ENCODE measurements at places on chromosomes 1 and 21. TPM values are rescaled to one million over a fixed set of nuclear protein-coding genes. Genes with fewer than 3 reads are reported as not detected.

Gene SLAMF9
- not detected for total RNA-seq

Gene LCE1E
- not detected for total RNA-seq

Gene PWP2
- 51.6 TPM for total RNA-seq

Gene CPTP
- total RNA-seq: 9.8 TPM

Gene C1orf174
- 34.7 TPM for total RNA-seq

Gene PTPN22
- 54.4 TPM for total RNA-seq

Gene BMP8A
- total RNA-seq: 0.14 TPM

Gene ZNF683
- not detected for total RNA-seq

Gene ZSWIM5
- 0.05 TPM for total RNA-seq

Gene CD1E
- total RNA-seq: not detected

Gene FYB2
- not detected for total RNA-seq

- no peak for DNase-seq
These were observed 52.9 kb downstream of the MPZL1 start for GRCh38 chr1:167774710-167775109.

DNA sequence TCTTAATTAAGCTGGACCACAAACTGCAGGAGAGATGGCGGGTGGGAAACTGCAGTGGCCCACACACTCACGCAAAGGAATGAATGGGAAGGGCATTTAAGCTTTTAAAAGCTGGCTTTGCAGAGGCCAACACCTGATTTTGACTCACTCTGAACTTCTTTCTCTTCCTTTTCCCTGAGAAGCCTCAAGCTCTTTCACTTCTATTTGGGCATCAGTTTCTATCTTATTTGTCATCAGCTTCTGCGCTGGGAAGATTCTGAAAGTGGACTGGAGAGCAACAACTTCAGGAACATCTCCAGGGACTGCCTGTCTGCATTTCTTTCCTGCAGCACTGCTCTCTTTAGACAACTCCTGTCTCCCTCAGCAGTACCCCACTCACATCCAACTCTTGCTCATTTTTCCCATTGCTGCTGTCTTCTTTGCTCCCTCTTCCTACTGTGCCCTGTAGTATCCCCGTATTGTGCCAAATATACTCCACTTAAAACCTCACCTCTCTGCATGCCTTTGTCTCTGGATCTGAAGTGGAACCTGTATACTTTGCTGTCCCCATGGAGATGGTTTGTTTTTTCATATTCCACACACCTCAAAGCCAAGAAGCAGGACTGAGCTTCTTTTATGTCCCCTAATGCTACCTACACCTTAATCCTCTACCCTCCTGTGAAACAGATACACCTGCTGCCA lies 143.3 kb upstream of the JUN start:
- DNase-seq: no peak

DNA sequence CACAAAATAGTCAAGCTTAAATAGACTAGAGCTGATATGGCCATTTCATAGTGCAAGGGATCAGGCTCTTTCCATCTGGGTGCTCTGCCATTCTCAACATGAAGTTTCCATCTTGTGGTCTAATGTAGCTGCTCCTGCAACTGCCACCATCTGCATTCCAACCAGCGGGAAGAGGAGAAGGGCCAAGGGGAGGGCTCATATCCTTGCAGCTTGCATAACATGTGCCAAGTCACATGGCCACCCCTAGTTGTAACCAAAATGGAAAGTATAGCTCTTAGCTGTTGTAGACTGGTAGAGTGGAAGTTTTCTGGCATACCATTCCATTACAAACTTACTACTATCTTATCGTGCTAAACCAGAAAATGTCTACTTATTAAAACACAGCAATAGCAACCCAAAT lies 38.9 kb upstream of the IVNS1ABP start:
- no peak for DNase-seq

DNA sequence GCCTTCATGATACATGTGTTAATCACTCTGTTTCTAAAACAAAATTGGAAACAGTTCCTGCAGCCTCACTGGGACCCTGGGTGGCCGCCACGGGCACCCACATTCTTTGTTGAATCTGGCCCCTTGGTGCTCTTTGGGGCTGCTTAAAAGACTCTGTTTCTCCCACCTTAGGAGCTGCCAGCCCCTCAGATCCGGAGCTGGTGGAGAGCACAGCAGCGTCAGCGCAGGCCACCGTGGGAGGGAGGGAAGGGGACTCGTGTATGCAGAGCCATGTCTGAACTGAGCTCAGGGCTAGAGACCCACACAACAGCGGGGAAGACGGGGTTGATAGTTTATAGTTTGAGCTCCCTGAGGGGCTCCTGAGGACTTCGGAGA lies 121.2 kb downstream of the CNIH3 start:
- no peak for DNase-seq

DNA sequence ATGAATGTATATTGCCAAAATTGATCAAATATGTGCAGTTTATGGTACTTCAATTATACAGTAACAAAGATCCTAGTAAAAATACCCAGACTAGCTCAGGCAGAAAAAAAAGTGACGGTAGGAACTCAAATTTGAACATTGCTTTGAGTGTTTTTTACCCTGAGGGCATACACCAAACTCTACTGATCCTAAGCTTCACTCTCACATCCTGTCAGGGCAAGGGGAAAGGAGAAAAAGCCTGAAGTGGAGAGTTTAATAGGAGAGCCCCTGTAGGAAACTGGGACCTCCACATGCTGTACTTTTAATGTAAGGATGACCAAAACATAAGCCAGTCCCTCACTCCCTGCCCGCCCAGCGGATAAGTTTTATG lies 59.8 kb upstream of the GNG12 start:
- DNase-seq: no peak

DNA sequence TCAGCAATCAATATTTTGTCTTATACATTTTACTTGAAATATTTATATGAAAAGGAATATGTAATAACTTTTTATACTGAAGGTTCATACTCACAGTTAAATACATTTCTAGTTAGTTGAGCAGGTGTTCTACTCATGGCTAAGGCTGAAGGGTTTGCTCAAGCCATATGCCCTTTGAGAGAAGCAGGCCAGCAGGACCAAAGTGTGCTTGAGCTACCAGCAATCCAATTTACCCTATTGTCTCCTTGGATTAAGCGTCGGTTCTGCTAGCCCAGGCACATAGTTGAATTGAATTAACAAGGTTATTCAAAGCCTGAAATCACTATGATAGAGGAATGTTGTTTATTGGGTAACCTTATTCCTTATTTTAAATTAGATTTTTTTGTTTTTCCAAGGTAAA lies 151.5 kb upstream of the BACE2 start:
- no peak for DNase-seq

GRCh38 chr1:38787041-38787440 lies 72.5 kb downstream of the RRAGC start:
- DNase-seq: no peak

- no peak for DNase-seq
These were observed 10.1 kb downstream of the TCP10L start for GRCh38 chr21:32574946-32575925.

- no peak for DNase-seq
These were observed 183.8 kb downstream of the PBX1 start for GRCh38 chr1:164742745-164743144.

GRCh38 chr1:61746813-61747212 lies 4.5 kb downstream of the PATJ start:
- DNase-seq: no peak

DNA sequence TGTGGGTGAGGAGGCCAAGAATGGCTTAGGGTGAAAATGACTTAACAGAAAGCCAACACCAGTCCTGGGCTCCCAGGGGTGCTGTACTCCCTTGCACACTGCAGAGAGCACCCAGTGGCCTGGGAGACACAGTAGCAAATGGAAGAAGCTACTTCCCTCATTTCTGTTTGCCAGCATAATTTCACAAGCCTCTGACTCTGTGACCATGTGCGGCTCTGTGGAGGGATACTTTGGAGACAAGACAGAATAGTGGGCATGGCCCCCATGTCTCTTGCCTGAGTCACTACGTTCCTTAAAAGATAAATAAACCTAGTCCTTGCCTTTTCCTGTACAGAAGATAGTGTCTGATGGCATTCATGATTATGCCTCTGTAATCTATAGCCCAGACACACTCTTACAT lies 38.1 kb downstream of the TRIM62 start:
- DNase-seq: no peak

DNA sequence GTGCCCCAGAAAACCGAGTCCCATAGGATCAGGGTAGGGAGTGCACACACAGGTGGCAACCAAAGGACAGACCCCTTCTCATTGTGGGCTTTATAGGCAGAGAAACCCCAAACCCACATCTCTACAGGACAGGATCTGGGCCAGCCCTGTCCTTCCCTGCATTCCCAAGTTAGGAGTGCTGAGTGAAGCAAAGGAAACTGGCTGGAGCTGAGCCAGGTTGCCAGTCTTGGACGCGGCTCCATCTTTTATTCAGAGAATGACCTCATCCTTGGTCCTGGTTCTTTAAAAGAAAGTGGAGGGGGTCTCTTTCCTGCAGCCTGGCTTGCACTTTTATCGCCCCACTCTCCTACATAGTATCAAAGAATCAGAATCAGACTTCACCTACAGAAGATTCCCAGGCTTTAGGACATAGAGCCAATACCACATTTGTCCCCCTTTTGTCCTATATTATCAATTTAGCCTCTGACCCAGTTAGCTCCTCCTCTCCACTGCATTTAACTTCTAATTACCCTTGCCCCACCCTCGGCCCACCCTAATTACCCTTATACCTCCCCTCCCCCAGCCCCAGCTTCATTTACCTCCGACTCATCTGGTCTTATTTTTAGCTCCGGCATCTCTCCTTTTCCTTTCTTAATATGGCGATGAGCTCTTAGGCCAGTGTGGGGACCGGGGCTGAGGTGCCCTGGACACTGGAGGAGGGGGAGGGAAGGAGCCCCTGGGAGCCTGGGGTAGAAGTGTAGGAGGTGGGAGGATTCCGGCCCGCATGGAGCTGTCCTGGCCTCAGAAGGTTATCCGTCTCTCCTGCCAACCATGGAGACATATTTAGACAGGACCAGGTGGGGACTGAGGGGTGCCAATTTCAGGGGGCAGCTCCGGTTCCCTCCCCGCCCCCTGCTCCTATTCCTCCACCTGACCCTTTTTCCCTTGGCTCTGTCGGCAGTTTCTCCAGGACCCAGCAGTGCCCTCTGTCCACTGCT lies at the start of gene CASQ1:
CASQ1 (plus strand) TSS at position 927 of the 977 bp plus-strand sequence. CDS start 177 bp downstream, outside the sequence.
- DNase-seq: no peak

GRCh38 chr1:39671433-39671792 lies 494 bp downstream of the NT5C1A start:
- DNase-seq: no peak

DNA sequence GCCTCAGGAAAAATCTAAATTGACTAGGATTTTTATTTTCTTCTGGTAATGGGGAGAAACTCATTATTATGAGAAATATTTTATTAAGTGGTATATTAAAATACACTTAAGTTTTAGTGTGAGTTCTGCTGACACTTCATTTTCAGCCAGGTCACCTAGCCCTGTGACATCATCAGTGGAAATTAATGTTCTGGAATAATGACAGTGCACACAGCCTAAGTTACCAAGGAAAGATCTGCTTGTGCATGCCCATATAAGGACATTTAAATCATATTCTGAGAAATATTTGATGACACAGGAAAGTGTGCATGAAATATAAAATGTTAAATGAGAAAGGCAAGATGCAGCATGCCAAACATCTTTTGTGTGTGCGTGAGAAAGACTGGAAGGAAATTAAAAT lies 102.0 kb downstream of the KIF14 start:
- no peak for DNase-seq

GRCh38 chr1:54475946-54476516 lies 69.8 kb upstream of the SSBP3 start:
- DNase-seq: no peak

DNA sequence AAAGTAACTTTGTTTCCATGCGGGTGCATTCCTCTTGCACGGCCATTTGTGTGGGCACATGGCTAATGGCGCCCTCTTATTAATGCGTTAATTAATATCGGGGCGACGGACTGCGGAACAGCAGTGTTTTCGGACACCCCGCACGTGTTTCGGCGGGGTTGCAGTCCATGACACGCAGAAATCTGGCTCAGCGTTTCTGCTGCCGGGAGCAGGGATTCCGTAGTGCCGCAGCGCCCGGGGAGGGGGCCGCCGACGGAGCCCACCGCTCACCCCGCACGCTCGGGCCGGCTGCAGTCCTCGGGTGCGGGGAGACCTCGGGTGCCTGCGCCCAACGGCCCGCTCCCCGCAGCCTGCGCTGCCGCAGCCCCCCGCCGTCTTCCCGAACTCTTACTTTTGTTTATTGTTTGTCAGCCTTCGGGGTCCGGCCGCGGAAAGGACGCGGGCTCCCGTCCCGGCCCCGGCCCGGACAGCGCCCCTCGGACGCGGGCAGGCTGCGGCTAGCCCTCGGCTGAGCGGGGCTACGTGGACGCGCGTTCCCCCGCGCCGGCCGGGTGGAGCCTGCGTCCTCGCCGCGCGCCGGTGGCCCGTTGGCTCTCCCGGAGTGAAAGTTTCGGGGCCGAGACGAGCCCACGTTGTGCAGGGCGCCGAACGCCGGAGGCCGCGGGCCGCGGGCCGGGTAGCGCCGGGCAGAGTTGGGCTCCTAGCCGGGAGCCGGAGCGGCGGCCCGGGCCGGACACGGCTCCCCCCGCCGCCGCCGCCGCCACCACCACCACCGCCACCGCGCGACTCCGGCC lies 849 bp downstream of the NFIA start:
- peak; percentile 12 for DNase-seq

GRCh38 chr1:236550961-236551851 lies 27.4 kb downstream of the LGALS8 start:
- DNase-seq: no peak

DNA sequence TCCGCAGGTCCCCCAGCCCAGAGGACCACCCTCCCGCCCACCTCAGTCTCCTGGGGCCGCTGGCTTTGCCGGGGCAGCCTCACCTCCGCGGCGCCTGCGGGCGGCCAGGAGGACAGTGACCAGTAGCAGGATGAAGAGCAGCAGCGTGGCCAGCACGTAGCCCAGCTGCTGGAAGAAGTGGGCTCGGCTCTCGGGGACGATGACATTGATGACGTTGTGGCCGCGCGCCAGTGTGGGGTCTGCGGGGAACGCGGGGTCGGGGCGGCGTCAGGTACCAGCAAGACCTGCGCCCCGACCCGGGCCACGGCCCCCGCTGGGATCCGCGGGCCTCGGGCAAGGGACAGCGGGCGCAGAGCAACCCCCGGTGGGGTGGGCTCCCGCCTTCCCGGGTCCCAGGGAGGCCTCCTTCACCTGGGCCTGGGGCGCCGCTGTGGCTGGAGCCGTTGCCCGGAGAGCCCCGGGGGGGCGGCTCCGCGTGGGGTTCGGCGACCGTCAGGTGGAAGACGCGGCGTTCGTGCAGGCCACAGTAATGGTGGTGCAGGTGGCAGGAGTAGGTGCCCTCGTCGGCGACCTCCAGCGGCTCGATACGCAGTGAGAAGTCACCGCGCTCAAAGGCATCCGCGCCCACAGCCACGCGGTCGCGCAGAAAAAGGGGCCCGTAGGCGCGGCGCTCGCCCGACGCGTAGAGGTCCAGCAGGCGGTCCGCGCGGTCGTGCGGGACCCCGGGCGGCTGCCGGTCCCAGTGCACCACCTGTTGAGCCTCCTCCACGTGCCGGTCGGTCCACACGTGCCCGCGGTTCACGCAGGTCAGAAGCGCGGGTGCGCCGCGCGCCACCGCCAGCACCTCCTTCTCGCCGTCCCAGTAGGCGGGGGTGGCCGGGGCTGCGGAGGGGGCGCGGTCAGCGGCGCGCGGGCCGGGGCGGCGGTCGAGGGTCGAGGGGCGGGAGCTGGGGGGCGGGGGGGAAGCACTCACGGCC lies 3.8 kb downstream of the MXRA8 start:
- no peak for DNase-seq

GRCh38 chr1:3306583-3307291 lies 147.7 kb upstream of the ARHGEF16 start:
- no peak for DNase-seq
